ENCODE measurements at places on chromosomes 2 and 18.

DNA sequence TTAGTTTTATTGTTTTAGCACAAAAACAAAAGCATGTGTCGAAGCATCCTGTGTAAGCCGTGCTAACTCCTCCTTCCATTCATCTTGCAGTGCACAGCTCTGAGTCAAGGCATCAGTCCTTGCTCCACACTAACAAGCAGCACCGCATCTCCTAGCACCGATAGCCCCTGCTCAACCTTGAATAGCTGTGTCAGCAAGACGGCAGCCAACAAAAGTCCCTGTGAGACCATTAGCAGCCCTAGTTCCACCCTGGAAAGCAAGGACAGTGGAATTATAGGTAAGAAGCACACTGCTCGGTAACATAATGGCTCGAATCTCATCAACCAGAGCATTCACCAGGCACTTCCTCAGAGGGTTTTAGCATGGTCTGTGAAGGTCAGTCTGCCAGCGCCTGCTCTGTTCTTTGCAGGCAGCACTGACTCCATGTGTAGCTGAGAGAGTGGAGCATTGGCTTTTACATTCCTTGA is 136.2 kb downstream of the WDSUB1 start:
- DNase-seq, result no peak

- DNase-seq, result no peak
These were observed 41.3 kb downstream of the COL4A3 start for GRCh38 chr2:227205701-227206100.

- no peak for DNase-seq
These were observed 435.7 kb upstream of the SETBP1 start for GRCh38 chr18:44245019-44245418.

DNA sequence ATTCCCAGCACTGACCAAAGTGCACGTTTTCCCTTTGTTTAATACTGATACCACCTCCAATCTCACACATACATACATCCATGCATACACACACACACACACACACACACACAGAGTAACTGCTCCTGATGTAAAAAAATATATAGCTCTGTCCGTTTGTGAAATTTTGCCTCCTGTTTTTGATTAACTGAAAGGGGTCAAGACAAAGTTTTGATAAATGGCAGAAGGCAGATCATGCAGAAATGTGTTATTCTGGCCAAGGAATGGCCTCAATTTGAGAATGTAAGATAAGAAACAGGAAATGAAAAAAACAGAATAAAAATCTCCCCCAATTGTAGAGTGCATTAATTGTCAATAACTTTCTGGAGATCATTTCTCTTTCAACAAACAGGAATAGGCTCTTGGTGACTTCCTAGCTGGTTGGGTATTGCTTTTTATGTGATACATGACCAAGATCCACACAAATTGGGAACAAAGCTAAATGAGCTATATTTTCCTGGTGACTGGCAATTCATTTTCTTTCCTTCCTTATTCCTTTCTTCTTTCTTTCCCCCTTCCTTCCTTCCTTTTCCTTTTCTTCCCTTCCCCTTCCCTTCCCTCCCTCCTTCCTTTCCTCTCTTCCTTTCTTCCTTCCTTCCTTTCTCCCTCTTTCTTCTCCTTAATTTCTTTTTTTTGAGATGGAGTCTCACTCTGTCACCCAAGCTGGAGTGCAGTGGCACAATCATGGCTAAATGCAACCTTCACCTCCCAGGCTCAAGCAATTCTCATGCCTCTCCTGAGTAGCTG is 88.9 kb upstream of the PMAIP1 start:
- DNase-seq, result no peak

- no peak for DNase-seq
These were observed 1402.3 kb upstream of the LRRTM1 start for GRCh38 chr2:81706856-81707255.
